Stimulated activated CD4-positive, alpha-beta T cell treated with anti-CD3 and anti-CD28 coated beads, Interleukin-12 subunit alpha, Interleukin-12 subunit beta, amount 100 ng/mL, for 4 hours (primary cell): ENCODE measurements at places on chromosomes 1 and 21.
A peak's percentile ranks its signal among the peaks of the same experiment; 100 is the strongest.

- peak; percentile 52 for DNase-seq
These were observed 4.5 kb downstream of the HSPB7 start for GRCh38 chr1:16013220-16013907.

- no peak for DNase-seq
These were observed 125.0 kb upstream of the KCNK2 start for GRCh38 chr1:214957330-214958137.

GRCh38 chr1:15452216-15452615, 4.3 kb upstream of the CELA2A start:
- DNase-seq, result no peak

GRCh38 chr1:30864681-30865080, 43.9 kb downstream of the SDC3 start:
- DNase-seq, result no peak

- no peak for DNase-seq
These were observed 274.9 kb downstream of the NUF2 start for GRCh38 chr1:163596541-163597258.

- no peak for DNase-seq
These were observed 77.9 kb downstream of the GFI1 start for GRCh38 chr1:92408825-92409224.

GRCh38 chr1:2585318-2586092, 1.1 kb upstream of the PRXL2B start:
- DNase-seq, result peak; percentile 56

DNA sequence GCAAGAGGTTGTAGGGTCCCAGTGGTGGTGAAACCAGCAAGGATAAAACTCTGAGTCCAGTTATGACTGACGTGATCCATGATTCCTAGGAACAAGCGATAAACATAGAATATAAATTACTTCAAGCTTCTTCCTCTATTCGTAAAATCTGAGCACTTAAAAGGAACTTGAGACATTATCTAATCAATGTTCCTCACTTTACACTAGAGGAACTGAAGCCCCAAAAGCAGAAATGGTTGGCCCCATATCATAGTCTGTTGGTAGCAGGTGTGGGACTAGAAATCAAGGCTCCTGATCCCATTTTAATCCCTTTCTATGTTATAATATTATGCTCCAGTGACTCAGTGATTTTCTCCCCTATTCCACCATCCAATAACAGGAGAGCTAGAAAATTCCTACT, 21.9 kb upstream of the MNDA start:
- no peak for DNase-seq

- no peak for DNase-seq
These were observed 1153.9 kb upstream of the TMPRSS15 start for GRCh38 chr21:19557488-19557887.

DNA sequence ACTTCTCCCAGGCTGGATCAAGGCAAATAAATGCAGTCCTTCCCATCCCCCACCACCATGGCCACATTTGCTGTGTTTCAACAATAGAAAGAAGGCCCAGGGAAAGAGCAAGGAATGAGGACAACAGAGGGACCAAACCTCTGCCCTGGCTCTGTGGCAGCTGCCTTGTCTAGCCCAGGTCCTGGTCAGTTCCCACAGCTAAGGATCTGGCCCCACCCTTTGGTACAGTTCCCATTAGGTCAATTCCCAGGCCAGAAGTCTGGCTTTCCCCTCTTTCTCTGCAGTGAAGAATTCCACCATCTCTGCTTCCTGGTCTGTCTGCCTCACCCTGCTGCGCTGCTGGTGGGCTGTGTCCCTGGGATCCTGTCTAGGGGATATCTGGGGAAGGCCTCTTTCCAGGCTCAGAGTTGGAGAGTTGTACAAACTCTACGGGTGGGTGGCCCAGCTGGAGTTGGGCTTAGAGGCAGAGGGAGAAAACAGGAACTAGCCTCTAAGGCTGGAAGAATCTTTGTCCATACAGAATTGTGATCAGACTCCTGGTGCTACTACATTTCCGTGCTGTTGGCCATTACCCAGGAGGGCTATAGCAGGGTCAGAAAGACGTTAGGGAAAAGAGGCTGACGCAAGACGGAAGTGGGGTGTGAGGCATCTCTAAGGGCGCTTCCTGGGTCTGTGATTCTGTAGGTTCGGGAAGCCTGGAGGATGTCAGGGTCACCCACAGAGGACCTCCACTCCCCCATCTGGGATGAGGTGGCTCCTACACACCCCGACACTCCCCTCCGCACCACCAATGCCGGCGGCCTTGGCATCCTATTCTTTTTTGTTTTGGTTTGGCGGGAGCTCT, 953 bp upstream of the NDUFS2 start:
- no peak for DNase-seq

DNA sequence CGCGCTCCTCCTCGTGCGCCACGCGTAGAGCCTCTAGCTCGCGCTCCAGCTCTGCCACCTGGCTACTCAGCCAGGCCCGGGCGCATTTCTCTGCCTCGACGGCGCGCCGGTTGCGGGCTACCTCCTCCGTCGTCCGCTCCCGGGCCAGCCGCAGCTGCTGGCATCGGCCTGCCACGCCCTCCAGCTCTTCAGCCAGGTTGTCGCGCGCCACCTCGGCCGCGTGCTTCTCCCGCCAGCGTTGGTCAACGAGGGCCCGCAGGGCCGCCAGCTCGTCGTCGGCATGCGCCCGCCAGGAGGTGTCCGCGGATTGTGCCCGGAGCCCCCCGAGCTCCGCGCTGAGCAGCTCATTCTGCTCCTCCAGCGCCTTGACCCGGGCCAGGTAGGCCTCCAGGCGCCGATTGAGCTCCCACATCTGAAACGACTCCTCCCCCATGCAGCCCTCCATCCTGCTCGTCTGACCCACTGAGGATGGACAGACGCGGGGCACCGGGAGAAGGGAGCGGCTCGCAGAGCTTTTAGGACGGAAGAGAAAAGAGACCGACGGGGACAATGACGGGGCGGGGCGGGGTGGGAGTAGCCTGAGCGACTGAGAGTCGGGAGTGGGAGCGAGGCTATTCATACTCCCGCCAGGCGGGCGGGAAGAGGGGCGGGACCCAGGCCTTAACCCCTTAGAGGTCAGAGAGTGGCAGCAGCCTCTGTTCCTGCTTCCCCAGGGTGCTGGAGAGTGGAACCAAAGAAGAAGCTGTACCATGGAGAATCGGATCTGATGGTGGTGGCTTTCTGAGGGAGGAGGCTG, at the start of gene NES:
Gene NES, minus strand, starts transcription at position 588 of the 796 bp plus-strand sequence. Its CDS starts 143 bp downstream, at position 445.
- DNase-seq, result no peak

DNA sequence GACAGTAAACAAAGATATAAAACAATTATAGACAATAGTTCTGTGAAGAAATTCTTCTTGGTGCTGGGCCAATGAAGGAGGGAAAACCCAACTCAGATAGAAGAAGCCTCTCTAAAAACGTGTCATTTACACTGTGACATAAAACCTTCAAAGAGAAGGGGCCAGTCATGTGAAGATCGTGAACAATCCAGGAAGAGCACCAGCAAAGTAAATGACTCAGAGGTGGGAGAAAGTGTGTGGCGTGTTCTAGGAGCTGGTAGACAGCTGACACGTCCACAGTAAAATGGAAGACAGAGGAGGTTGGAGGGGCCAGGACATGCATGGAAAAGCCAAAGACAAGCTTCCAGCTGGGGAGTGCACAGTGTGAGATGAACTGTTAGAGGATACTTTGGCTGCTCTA, 143.6 kb downstream of the VAV3 start:
- DNase-seq, result peak; percentile 17

- no peak for DNase-seq
These were observed 348.8 kb downstream of the RYR2 start for GRCh38 chr1:237390823-237391222.

DNA sequence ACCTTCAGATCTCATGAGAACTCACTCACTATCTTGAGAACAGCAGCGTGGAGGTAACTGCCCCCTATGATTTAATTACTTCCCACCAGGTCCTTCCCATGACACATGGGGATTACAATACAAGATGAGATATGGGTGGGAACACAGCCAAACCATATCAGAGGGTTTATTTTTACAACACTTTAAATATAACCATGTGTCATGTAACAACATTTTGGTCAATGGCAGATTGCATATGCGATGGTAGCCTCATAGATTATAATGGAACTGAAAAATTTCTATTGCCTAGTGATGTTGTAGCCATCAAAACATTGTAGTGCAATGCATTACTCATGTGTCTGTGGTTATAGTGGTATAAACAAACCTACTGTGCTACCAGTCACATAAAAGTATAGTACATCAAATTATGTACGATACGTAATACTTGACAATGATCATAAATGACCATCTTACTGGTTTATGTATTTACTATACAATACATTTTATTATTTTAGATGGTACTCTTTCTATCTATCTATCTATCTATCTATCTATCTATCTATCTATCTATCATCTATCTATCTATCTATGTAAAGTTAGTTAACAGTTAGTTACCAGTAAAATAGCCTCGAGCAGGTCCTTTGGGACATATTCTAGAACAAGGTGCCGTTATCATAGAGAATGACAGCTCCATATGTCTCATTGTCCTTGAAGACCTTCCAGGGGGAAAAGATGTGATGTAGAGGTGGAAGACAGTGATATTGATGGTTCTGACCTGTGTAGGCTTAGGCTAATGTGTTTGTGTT, 12.6 kb upstream of the S100B start:
- DNase-seq, result no peak

- no peak for DNase-seq
These were observed 196.4 kb downstream of the CLEC20A start for GRCh38 chr1:178300352-178300699.

DNA sequence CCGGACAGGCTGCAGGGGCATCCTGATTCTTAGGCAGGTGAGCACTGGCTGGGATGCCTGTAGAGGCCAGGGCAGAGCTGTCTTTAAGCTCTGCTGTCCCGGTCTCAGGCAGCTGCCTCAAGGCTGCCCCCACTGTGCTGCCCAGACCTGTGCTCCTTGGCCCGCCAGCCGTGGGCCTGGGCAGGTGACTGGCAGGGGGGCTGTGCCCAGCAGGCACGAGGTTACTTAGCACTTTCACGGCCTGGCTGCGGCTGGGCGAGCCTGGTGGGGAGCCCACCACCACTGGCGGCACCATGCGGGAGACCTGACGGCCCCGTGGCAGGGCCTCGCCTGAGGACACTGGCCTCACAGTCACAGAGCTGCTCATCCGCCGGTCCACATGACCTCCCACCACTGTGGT, 8.2 kb downstream of the CRYBG2 start:
- DNase-seq, result no peak

DNA sequence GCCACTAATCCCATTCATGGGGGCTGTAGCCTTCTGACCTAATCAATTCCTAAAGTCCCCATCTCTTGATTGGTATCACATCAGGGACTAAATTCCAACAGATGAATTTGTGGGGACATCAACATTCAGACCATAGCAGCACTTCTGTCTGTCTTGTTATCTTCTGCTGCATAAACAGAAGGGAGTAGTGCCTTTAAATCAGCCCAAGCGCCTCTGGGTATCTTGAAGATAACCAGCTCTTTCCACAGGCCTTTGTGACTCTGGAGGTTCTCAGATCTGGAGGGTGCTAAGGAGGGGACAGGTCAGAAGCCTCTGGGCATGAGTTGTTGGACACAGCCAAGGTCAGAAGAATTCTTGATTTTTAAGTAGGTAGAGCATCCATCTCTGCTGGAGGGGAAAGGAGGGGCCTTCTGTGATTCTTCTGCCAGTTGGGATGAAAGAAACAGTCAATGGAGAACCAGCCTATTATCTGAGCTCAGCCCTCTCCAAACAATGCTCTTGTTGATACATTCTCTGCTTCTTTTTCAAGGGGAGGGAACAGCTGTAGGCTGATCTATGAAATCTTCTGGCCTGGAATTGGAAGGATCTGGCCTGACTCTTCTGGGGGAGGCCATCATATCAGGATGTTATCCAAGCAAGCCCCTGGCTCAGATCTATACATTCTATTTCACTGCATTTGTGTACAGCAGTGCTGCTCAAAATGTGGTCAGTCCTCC, 31.3 kb upstream of the LRIG2 start:
- no peak for DNase-seq

- no peak for DNase-seq
These were observed 51.3 kb upstream of the GJA5 start for GRCh38 chr1:147811751-147812150.

GRCh38 chr1:209172286-209172685, 411.2 kb upstream of the CAMK1G start:
- no peak for DNase-seq

- no peak for DNase-seq
These were observed 111.0 kb downstream of the POU2F1 start for GRCh38 chr1:167331650-167332049.

DNA sequence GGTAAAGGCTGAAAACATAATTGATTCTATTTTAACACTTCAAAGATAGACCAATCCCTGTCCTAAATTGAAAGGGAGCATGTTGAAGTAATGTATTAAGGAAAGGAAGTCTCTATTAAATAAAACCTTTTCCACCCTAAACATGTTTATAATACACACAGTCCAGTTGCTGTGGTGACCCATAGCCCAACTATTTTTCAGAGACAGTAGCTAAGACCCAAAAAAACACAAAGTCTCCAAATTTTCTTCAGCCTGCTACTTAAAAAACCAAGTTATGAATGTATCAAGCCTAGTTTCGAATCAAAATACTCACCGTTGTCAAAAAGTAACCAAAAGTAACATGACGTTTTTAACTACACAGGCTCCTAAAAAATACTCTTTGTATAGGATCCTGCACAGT, 1.6 kb downstream of the ELK4 start:
- no peak for DNase-seq

DNA sequence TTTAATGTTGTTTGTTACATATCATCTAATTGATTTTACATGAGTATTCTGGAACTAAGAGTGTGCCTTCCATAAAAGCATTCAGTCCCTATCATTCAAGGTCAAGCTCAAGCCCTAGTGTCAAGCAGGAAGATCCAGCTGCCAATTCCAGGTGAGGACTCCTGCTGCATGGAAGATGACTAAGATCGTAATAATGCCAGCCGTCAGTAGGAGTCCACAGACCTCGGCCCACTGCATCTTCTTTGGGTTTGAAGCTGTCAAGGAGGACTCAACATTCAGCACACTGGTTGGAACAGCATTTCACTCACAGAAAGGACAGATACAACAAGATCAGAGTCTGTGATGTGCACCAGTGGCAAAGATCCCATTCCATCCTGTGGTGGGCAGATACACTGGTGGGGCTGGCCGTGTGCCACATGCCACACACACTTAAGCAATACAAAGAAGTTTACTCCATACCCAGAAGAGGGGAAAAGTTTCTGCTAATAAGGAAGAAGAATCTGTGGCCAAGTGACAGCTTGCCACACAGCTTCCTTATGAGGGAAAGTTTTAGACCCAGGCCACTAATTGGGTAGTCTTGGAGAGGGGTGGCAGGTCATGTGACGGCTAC, 160.4 kb downstream of the PIK3R3 start:
- no peak for DNase-seq
